C1 segment of cervical spinal cord (tissue), 14 donors: ENCODE measurements at places on chromosomes 1 and 21.

DNA sequence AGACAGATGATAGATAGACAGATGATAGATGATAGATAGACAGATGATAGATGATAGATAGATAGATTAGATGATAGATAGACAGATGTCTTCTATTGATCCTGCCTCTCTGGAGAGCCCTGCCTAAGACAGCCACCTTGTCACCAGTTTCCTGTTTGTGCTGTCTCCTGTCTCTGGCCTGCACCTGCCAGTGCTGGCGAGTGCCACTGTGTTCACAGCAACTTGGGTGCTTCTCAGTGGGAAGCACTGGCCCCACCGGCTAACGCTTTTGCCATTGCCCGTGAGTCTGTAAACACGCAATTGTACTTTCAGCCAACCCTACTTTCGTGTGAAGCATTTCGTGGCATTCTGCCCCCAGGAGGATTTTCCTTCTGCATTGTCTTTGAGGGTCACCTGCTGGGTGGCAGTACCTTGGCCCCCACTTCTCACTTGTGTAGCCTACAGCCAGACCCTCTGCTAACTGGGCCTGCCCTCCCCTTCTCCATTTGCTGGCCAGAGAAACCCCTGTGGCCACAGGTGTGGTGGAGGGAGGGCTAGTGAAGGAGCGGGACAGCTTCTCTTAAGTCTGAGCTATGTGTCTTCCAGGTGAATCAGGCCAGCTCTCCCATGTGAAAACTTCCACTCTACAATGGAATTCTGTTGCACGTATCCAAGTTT is 23.4 kb upstream of the PDE9A start:
- no peak for DNase-seq

DNA sequence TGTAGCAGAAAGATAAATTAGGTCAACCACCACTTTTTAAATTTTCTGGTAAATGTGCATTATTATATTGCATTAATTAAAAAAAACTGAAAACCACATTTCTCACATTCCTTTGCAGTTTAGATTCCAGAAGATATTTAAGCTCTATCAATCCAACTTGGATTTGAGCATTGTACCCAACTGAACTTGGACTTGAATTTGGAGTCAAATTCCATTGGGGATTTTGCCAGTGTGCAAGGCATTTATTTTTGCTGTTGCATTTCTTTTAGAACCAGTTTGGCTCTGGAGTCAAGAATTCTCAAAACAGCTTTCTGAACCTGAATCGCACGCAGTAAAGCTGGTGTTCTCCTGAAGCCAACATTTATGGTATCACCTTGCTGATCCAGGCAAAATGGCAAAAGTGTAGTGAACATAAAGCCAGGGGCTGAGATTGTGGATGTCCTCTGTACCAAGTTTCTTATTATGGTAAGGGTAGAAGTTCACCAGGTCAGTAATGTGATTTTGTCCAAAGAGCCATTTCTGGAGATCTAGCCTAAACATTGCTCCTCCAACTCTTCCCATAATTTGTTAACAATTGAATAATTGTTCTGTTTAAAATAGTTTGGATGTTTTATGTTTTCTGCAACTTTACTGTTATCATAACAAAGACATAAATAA is 890.9 kb downstream of the LRRIQ3 start:
- no peak for DNase-seq

DNA sequence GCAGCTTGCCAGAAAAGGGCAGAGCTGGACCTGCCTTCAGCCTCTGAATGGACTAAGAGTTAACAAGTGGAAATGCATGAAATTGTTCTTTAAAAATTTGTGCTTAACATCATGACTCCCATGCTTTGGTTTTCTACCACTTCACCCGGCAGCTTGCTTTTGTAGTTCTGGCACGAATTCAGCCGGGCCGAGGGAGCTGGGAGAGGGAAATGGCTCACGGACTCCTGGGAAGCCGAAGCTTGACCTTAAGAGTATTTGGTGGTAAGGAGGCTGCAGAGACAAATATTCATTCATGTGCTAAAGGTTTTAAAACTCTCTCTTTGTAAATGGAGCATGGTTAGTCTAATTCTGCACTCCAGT is 17.2 kb upstream of the GFI1 start:
- no peak for DNase-seq

DNA sequence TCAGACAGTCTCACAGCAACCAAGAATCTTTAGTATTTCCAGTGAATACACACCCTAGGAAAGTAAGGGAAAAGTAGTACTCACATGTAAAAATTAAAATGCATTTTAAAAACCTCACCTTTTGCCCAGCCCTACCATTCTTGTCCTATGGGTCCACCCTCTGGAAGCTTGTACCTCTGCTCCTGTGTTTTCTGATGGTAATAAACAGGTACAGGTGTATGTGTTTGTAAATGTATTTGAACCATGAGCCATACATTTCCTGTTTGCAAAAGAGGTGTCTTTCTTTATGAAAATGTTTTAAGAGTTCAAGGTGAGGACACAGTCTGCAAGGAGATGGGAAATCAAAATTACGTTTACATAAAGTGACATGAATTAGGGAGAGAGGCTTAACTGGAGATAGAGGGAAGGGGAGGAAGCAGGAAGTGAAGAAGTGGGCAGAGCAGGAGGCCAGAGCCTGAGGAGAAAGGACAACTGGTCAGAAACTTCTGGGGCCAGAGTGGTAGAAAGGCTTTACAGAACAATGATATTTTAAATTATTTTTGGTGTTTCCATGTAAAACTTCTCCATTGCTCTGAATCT is 52.0 kb upstream of the IVNS1ABP start:
- no peak for DNase-seq

GRCh38 chr1:20521960-20522861 is 14.3 kb upstream of the MUL1 start:
- peak; percentile 31 for DNase-seq

DNA sequence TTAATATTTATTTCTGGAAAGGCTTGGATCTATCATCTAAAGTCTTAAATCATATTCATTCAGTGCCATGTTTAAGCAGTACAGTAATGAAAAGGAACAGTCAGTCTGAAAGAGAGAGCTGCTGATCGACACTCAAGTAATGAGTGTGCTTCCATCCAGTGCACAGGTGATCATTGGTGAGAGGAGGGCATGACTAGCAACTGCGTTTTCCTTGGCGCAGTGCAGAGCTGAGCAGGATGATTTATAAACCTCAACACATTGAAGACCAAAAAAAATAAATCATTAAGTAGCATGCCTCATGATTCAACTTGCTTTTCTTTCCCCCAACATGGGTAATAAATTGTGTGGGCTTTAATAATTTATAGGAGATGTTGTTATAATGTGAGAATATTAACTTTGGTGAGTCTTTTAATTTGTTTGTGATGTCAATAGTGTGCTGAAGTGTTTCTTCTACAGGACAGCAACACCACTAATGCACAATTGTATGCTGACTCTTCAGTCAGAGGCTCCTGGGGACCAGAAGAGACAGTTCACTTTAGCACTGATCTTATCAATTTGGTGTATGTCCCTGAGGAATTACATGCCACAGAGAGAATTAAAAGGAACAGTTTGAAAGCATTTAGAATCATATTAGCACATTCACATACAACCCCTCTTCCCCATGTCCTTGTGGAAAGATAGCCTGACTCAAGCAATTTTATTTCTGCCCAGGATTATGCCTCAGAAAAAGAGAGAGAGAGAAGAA is 199.7 kb upstream of the ADGRL2 start:
- no peak for DNase-seq

DNA sequence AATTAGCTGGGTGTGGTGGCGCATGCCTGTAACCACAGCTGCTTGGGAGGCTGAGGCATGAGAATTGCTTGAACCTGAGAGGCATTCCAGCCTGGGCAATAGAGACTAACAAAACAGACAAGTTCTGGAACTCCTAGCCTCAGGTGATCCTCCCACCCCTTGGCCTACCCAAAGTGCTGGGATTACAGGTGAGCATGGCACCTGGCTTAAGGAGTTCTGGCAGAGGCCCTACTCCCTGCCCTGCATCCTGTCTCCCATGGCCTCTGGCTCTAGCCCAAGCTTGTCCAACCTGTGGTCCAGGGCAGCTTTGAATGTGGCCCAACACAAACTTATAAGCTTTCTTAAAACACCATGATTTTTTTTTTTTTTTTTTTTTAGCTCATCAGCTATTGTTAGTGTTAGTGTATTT is 20.4 kb downstream of the TOMM20 start:
- DNase-seq: no peak

GRCh38 chr21:15028186-15028585 is 36.6 kb downstream of the NRIP1 start:
- DNase-seq: no peak

DNA sequence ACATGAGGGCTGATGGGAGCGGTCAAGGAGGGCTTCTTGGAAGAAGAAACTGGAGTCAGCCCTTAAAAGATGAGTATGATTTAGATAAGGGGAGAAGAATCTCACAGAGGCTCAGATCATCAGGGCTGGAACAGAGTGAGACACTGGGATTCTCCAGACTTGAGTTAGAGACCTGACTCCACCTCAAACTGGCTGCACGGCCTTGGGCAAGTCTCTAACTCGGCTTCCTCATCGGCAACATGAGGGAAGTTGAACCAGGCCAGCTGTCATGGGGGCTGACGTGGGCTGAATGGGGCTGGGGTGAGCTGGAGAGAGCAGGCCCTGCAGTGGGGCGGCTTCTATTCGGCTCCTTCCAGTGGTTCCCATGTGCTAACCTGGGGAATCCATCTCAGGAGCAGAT is 2.5 kb downstream of the C1QC start:
- no peak for DNase-seq

DNA sequence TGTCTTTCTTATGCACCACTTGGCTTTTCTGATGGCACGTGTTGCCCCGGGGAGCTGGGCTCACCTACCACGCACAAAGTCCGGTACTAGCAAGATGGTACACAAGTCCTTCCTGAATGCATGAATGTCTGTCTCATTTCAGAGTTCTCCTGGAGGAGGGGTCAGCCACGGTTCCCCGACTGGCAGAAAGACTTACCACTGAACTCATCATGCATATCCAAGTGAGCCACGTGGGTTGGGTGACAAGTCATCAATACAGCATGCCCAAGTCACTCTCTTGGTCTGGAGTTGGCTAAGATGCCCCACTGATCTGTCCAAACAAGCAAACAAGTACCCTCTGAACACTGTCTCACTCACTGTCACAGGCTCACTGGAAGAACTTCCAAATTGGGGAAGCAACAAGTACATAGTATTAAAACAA is 28.6 kb upstream of the MX1 start:
- no peak for DNase-seq

DNA sequence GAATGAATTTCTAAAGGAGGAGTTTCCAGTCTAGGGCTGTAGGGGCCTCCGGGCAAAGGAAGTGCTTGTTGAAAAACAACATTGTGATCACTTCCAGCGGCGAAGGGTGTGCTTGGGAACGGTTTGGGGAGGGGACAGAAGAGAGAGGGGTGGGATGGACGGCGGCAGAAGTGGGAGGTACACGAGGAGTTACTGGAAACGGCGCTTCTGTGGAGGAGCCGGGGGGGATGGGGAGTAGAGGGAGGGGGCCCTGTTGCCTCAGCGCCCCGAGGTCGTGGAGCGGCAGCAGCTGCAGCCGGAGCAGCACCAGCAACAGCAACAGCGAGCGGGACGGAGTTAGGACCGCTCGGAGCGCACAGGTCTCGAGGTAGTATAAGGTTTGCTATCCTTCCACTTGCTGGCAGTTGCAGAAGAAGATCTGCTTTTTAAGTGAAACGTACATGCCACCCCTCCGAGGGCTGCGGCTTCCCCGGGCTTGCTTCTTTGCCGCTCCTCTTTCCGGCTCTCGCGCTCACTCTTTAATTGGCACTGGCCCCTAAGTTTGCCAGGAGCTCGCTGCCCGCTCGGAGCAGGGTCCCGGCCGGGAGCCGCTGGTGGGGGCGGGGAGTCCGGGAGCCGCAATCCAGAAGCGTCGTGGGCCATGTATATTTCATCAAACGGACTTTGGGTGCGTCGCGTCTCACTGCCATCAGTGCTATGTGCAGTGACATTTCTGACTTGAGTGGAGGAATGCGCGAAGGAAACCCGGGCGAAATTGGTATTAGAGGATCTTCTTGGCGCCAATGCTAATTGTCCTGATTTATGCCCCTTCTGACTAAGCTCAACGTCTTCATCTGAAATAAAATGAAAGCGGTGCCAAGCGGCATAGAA is 771 bp upstream of the NTNG1 start:
- DNase-seq: peak; percentile 48

DNA sequence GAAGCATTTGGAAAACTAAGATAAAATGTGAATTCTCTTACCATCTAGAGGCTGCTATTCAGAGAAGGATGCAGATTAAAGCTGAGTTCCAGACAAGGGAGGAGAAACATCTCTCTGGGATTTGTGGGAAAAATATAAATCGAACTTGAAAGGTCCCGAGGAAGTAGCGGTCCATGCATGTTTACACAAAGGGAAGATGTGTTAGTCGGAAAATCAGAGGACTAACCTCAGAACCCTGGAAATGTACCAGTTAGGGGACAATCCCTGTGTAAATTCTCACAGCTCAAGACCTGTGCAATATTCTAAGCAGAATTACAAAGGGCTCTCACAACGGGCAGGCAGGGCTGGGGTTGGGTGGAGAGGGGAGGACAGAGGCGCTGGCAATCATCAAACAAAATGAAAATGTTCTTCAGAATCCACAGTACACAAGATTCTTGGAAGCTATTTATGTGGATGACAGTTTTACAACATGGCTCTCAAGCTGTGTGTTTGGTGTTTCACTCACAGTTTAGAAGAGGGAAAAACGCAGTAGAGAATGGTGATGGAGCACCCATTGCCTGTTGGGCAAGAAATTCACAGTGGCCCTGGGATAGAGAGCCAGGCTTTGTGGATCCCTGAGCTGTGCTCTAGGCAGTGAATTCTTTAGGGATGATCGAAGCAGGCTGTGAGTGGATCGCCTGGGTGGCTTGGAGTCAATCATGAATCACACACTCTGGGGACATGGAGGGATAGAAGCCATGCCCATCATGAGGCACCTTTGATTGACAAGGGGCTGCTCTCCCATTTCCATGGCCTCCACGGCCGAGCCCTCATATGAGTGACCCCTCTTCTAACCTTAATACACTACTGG is 47.6 kb downstream of the KCNJ6 start:
- DNase-seq: no peak

GRCh38 chr21:27505516-27505915 is 538.6 kb upstream of the ADAMTS5 start:
- DNase-seq: no peak

- peak; percentile 78 for DNase-seq
These were observed 17.3 kb downstream of the CSF1 start for GRCh38 chr1:109927911-109928321.

DNA sequence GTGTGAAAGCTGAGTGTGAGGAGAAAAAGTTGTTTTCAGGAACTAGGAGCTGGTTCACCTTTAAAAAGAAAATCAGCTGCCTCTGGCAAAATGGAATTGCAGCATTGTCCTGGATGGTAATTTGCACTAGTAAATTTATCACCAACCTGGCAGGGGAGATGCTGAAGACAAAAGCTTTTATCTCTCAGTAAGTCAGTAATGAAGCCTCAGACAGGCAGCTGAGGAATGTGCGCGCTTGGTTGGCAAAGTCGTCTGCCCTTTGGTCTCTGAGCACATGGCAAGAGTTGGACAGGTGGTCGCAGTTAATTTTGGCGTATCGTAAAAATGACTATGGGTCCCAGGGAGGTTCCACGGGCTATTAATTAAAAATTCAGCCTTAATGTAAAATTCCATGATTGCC is 131.9 kb downstream of the BACH1 start:
- no peak for DNase-seq

GRCh38 chr1:42941640-42942330 is 16.9 kb downstream of the SLC2A1 start:
- DNase-seq: peak; percentile 44
